CD4-positive, alpha-beta T cell treated with Interleukin-1 beta for 1 hour (primary cell): ENCODE measurements at places on chromosomes 16 and 17.
A peak's percentile ranks its signal among the peaks of the same experiment; 100 is the strongest.

DNA sequence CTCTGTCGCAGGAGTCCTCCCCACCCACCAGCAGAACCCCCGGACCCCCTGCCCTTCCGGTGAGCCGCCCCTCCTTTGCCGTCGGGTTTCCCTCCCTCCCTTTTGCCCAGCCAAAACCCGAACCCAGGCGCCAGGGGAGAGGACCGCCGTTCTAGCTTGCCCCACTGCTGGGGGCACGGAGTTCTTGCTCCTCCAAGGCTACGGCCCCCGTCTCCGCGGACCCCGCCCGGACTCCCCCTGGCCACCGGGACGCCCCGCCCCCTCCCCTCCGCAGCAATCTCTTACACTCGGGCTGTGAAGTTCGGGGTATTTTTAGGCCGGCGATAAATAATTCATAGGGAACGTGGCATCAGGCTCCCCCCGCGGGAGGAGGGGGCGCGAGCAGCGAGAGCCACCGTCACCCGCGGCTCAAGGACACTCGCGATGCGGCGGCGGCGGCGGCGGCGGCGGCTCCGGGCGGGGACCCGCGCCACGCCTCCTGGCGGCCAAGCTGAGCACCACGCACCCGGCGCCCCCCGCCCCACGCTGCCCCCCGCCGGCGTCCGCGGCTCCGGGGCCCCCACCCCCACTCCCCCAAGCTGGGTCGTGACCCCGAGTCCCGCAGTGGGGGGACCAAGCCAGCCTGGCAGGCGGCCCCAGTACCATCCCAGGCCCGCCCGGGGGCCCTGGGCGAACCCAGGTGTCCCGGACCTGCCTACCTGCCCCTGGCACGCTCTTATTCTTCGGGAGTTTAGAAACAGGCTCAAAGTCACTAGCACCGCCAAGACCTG is at the start of gene GRIN2C:
GRIN2C (minus strand) TSS at position 427 of the 770 bp plus-strand sequence. CDS start 4,793 bp downstream, outside the sequence.
- DNase-seq: peak; percentile 34

DNA sequence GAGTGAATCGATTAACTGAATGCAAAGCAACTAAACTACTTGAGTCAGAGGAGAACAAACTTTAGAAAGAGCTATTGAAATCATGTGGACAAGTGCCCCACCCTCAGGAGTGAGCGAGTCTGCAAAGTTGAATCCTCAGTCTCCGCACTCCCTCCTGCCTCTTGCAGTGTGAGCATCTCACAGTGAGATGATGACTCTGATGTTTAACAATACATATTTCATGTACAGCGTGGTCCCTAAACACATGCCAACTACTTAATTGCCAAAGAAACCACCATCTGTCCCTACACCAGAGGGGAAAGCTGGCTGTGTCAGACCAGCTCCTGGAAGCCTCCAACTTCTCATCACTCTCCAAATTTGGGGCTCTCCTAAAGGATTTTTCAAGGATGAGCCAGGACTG is 31.2 kb downstream of the PIMREG start:
- no peak for DNase-seq

DNA sequence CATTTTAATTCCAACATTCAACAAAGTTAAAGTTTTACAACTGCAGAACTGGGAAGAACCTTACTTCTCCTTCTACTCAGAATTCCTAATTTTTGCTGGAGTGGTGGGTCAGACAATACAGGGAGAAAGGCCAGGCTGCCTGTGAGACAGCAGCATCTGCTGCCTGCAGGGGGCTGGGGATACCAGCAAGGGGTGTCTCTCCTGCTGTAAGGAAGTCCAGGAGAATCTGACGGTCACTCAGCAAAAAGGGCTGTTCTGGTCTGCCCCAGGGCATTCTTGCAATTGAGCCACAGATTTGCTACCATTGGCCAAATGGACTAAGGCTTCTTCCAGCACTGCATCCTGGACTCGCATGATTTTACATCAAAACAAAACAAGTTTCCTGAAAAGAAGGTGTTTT is 426.6 kb upstream of the CDH11 start:
- DNase-seq: no peak

DNA sequence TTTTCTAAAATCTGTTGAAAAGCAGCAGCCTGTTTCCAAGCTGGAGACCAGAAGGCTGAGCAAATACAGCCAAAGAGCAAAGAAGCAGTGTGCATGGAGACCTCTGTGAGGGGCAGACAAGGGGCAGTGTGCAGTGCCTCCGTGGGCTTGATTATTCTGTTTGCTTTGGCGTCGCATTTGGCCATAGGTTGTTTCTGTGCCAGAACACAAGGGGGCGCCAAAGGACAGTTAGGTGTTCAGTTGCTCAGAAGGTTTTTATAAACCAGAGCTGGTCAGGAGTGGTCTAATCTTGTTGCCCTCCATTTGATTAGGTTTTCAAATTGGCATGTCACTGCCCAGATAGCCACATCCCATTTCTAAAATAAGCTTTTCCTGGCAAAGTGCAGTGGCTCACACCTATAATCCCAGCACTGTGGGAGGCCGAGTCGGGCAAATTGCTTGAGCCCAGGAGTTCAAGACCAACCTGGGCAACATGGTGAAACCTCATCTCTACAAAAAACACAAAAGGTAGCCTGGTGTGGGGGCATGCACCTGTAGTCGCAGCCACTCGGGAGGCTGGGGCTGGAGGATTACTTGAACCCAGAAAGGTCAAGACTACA is 10.6 kb downstream of the MYH3 start:
- peak; percentile 66 for DNase-seq

DNA sequence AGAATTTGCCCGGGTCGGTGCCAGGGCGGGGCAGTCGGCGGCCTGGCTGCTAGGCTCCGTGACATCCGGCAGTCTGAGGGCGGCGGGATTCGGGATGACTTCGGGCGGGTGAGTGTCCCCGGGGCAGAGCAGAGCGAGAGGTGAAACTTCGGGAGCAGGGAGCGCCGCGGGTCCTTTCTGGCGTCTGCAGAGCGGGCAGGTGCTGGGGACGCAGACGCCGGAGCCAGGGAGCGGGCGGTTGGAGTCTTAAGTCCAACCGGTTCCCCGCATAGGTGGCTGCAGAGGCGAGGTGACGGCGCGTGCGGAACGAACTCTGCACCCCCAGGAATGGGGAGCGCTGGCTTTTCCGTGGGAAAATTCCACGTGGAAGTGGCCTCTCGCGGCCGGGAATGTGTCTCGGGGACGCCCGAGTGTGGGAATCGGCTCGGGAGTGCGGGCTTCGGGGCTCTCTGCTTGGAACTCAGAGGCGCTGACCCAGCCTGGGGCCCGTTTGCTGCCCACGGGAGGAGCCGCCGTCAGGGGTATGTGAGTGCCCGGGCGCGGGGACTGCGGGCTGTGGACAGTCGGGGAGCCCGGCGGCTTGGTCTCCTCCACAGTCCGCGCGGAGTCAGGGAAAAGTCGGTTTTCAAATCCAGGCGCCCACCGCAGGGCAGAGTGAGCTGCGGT is at the start of gene B4GALNT2:
B4GALNT2 (plus strand) TSS at position 71 of the 666 bp plus-strand sequence; CDS start at position 95, 24 bp downstream.
- DNase-seq: no peak

- DNase-seq: peak; percentile 61
Observed at GRCh38 chr16:85028685-85029407, 1.3 kb downstream of the KIAA0513 start.

DNA sequence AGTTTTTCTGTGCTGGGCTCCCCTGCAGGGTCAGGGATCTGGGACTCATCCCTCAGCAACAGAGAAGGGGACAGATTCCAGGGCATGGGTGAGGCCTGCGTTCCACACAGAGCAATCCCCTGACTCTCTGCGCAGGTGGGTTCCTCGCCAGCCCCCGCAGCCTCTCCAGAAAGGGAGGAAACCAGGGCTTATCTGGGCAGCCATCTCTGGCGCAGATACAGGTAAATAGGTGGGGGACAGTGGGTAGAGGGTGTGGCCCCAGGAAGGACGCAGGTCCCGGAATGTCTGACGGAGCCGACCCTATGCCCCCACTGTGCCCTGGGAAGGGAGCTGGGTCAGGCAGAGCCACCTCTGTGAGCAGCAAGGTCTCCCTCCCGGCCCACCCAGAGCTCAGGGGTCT is 23.2 kb downstream of the PIEZO1 start:
- DNase-seq: no peak

DNA sequence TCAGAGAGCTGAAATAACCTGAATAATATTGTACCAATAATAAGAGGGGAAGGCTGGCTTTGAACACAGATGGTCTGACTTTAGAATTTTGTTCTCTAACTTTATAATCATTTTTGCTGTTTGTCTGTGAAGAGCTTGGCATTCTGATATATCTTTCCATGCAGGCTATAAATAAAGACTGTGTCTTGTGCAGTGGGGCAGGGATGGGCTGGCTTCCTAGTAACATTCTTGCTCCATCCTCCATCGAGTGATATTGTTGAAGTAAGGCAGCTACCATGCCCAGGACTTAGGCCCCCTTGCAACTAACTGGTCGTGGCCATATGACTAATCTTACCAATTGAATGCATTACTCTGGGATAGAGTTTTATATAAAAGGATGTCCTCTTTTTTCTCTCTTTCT is 234.7 kb upstream of the IRX3 start:
- DNase-seq: no peak

DNA sequence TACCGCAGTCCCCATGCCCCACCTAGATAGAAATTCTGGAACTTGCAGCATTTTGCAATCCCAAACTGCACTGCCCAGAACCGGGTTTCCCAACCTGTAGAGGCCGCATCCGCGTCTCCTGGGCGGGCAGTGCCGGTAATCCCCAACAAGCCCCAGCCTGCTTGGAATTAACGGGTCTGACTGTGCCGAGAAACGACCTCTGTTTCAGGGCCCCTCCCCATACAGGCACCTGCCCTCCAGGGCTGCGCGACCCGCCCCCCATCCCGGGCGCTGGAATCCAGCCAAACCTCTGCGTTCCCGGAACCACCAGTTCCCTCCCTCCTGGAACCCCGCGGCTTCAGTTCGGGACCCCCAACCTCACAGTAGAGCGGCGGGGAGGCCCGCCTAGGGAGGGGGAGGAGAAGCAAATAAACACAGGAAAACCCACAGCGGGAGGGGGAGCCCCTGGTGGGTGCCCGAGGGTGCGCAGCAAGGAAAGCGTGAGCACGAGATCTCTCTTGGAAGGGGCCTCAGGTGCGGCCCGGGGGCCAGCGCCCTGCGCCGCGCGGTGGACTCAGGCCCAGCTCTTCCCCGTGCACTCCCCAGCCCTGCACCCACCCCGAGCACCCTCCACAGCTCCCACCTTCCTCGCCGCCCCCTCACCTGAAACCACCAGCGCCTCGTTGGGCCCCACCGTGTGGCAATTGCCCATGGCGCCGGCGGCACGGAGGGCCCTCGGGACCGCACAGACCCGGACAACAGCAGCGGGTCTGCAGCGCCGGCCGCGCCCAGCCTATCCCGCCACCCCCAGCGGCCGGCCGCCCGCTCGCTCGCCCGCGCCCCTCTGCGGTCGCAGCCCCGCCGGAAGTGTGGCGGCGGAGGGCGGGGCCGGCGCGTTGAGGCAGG is at the start of gene FLOT2:
FLOT2 (minus strand) TSS at position 850 of the 885 bp plus-strand sequence; CDS start at position 691, 159 bp downstream.
- DNase-seq: peak; percentile 63

- no peak for DNase-seq
Observed at GRCh38 chr16:3748307-3748706, 31.0 kb upstream of the TRAP1 start.

DNA sequence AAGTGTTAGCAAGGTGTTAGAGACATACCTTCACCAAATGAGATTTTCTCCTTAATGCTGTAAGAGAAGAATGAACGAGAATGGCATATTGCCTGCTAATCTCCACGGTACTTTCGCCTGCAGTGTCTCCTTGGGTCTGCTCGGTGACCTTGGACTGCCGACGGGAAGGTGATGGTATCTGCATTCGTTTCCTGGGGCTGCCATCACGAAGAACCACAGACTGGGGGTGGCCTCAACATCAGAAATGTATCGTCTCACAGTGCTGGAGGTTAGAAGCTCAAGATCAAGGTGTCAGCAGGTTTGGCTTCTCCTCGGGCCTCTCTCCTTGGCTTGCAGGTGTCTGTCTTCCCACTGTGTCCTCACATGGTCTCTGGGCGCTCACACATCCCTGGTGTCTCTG is 86.3 kb upstream of the TNRC6C start:
- DNase-seq: peak; percentile 40

GRCh38 chr16:89320782-89321501 is 103.4 kb downstream of the ZNF778 start:
- DNase-seq: no peak

DNA sequence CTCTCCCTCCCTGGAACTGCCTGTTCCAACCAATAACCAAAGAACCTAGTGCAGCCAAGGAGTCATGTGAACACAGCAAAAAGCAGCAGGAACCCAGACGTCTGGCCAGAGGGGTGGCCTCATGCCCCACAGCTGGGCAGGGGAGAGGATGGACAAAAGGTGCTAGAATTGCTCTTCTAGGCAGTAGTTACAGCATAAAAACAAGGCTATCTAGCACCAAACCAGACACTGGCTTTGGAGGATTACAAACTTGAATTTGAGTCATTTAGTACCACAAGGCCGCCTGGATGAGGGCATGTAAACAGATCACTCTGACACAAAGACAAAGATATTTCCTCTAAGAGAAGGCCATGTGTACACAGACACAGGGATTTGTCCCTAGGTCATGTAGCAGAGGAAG is 423.3 kb upstream of the MAF start:
- no peak for DNase-seq

DNA sequence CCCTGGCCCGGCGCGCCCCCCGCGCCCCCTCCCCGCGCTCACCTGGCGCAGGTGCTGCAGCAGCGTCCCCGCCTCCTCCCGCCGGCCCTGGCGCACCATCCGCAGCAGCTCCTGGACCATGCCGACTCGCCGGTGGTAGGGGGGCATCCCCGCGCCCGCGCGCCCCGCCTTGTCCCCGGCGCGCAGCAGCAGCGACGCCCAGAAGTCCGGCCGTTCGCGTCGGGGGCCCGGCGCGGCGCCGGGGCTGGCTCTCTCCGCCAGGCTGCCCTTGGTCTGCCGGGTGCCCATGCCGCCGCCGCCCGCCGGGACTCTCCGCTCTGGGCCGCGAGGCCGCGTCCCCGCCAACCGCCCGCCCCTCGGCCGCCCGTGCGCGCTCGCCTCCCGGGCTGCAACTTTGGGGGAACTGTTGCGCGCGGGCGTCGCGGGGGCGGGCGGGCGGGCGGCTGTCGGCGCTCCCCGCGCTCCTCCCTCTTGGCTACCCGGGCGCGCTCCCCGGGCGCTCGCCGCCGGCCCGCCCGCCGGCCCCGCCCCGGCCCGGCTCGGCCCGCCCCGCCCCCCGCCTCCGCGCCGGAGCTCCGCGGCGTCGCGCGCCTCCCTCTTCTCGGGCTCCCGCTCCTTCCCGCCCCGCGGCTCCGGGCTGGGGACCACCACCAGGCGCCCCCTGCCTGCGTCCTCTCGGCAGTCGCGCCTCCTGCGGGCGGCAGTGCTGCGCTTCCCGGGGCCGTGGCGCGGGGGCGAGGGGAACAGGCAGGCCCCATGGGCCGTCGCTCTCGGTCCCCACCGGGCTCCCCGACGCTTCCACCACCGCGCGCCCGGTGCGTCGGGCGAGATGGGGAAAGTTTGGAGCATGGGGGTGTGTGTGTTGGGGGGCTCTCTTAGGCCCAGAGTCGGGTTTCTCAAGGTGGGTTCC is at the start of gene LRRC75A:
LRRC75A (minus strand) TSS at position 491 of the 910 bp plus-strand sequence; CDS start at position 288, 203 bp downstream.
- peak; percentile 60 for DNase-seq

GRCh38 chr17:43356999-43357398 is 41.8 kb upstream of the ARL4D start:
- DNase-seq: no peak

DNA sequence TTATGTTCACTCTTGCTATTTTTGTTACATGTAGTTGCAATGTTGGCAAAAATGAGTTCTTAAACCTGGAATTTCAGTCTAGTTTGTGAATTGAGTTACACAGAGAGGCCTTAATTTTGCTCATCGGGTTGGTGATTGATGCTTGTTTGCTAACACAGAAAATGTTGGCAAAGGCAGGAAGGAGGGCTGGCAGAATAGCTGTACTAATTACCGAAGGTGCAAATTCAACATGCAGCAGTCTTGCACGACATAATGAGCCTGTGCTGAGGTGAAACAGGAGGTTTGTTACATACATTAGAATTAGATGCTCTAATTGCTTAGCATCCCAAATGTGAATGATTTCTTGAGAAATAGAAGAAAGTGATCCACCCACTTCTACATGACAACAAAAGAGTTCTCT is 475.0 kb upstream of the TOM1L1 start:
- no peak for DNase-seq

- DNase-seq: no peak
Observed at GRCh38 chr17:83126275-83126811, 46.9 kb downstream of the METRNL start.
